Hindlimb muscle (tissue), 1 donor: ENCODE measurements at places on chromosomes 12 and 14.

DNA sequence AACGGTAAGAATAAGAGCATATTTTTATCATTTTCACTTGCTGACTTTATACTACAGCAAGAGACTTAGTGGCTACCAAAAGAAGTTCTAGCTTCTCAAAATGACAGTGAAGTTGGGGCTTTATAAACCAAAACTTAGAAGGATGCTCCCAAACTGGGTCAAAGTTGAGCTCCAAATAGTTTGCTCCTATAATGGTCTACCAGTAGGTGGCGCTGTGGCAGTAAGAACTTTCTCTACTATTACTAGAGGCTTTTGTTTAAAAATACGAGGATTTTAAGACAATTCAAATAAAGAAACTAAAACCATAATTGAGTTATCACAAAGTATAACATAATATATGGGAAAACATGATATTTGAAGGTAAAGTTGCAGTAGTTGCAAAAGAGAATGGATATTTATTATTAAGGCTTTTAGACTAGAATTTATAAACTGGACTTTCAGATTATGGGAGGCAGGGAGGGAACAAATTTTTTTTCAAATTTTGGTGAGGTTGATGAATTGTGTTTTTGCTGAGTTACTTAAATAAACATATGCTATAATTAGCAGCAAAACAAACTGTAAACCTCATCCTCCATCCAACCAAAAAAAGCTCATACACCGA lies 75.0 kb downstream of the TGFB3 start:
- DNase-seq = peak; percentile 78

DNA sequence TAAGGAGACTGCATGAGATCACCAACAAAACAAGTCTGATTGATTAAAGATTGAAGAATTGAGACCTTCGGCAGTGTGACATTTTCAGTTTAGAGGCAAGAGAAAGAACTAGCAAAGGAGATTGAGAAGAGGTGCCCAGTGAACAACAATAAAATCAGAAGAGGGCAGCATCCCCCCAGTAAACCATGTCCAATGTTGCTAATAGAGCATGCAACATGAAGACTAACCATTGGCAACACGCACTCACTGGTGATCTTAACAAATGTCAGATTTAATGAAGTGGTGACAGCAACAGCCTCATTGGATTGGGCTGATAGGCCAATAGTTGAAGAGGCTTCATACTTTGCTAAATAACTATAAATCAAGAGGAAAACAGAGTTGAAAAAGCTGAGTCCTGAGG lies 20.7 kb upstream of the TAS2R14 start:
- no peak for DNase-seq

GRCh38 chr12:112885236-112885635 lies 21.5 kb upstream of the OAS1 start:
- no peak for DNase-seq

- peak; percentile 33 for DNase-seq
These were observed 704 bp downstream of the ATP2B1 start for GRCh38 chr12:89707703-89708564.

DNA sequence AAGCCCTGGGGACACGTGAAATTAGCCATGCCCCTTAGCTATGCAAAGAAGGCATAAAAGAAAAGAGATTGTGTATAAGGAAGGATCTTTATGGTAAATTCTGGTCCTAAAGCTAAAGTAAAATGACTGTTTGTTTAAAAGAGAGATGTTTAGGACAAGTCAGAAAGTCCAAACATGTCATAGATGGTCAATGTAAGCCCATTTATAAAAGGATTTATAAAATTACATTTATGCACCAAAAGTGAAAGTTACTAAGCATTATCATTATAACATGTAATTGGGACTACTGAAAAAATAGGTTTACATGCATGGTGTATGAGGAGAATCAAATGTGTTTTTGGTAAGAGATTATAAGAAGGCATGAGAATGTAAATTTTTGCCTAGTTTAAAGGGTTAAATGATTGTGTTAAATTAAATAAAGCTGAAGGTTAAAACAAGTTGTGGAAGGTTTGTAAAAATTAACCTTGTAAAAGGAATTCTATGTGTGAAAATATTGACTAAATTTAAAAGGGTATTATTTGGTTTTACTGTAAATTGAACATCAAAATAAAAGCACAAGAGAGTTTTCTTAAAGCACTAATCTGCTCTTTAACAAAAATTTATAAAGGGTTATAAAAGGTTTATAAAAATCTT lies 50.4 kb upstream of the TSPAN8 start:
- no peak for DNase-seq
